Suppressor macrophage treated with lipopolysaccharide for 1 hour (primary cell): ENCODE measurements at places on chromosomes 6 and 20.

DNA sequence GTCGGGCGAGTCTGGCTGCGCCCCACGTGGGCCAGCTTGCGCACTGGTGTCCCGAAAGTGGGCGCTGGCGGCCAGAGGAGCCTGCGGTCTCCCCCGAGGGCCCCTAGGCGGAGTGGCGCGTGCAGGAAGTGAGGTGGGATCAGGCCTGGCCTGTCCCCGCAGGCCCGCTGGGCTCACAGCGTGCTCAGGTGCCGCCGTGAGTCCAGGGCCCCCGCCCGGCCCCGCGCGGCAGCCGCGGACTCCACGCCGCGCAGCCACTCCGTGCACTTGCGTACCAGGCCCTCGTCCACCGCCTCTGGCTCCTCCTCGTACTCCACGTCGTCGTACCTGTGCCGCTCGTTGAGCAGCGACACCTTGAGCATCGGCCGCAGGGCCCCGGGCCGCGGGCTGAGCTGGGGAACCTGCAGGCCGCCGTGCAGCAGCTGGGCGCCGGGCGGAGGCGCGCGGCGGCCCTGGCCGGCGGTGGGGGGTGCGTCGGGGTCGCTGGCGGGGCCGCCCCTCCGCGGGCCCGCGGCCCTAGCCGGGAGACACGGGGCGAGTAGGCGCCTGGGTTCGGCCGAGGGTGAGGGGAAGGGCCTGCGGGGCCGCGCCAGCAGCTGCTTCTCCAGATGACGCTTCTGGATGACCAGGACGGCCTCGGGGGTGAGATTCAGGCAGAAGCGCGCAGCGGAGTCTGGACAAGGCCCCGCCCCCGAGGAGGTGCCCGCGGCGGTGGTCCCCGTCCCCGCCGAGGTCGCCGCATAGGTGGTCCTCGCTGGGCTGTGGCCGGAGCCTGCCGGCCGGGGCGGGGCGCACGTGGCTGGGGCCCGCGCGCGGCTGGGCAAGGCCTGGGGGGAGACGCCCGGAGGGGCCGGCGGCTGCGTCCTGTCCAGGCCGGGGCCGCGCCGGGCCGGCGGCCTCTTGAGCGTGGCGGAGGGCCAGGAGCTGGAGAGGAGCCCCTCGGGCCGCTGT is 835 bp downstream of the PRR18 start:
- no peak for DNase-seq

GRCh38 chr6:5287205-5287965 is 26.1 kb downstream of the FARS2 start:
- DNase-seq, result peak; percentile 79

GRCh38 chr20:45179166-45179565 is 4.5 kb downstream of the PI3 start:
- peak; percentile 20 for DNase-seq

DNA sequence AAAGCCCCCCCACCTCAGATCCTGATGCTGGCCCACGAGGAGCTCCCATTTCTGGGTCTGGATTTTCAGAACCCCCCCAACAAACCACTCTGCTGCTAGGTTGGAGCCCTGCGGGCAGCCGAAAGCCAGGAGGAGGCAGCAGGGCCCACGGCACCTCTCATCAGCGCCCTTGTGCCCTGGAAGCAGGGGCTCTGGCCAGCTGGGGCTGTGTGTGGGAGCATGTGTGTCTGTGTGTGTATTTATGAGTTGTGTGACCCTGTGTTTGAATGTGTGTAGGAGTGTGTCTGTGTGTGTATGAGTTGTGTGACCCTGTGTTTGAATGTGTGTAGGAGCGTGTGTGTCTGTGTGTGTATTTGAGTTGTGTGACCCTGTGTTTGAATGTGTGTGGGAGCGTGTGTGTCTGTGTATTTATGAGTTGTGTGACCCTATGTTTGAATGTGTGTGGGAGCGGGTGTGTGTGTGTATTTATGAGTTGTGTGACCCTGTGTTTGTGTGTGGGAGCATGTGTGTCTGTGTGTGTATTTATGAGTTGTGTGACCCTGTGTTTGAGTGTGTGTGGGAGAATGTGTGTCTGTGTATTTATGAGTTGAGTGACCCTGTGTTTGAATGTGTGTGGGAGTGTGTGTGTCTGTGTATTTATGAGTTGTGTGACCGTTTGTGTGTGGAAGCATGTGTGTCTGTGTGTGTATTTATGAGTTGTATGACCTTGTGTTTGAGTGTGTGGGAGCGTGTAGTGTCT is 18.9 kb downstream of the SLC17A9 start:
- no peak for DNase-seq

- peak; percentile 97 for DNase-seq
Observed at GRCh38 chr20:34875642-34876405, 588 bp upstream of the ACSS2 start.

GRCh38 chr6:71393471-71393870 is 104.9 kb downstream of the OGFRL1 start:
- peak; percentile 77 for DNase-seq
